Stimulated activated CD8-positive, alpha-beta memory T cell treated with anti-CD3 and anti-CD28 coated beads, Interleukin-7, amount 100 ng/mL, for 24 hours (primary cell): ENCODE measurements at places on chromosomes 5 and 9.
A peak's percentile ranks its signal among the peaks of the same experiment; 100 is the strongest.

- no peak for DNase-seq
Observed at GRCh38 chr5:127863161-127863560, 160.0 kb downstream of the CCDC192 start.

GRCh38 chr9:93642961-93643360 lies 66.6 kb downstream of the PHF2 start:
- no peak for DNase-seq

DNA sequence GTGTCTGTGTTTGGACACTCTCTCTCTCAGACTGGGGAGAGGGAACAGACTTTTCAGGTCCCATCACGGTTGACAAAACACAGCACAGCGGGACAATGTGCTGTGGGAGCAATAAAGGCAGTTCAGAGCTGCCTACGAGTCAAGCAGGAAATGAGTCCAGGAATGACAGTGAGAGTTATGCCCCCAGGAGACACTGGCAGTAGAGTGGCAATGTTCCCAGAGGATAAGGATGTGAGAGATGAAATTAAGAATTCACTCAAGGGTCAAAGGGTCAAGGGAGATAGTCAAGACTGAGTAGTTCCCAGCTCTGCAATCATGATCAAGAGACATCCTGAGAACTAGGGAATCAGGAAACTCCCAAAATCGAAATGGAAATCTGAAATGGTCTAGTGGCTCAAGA lies 156.1 kb downstream of the LURAP1L start:
- DNase-seq, result no peak

DNA sequence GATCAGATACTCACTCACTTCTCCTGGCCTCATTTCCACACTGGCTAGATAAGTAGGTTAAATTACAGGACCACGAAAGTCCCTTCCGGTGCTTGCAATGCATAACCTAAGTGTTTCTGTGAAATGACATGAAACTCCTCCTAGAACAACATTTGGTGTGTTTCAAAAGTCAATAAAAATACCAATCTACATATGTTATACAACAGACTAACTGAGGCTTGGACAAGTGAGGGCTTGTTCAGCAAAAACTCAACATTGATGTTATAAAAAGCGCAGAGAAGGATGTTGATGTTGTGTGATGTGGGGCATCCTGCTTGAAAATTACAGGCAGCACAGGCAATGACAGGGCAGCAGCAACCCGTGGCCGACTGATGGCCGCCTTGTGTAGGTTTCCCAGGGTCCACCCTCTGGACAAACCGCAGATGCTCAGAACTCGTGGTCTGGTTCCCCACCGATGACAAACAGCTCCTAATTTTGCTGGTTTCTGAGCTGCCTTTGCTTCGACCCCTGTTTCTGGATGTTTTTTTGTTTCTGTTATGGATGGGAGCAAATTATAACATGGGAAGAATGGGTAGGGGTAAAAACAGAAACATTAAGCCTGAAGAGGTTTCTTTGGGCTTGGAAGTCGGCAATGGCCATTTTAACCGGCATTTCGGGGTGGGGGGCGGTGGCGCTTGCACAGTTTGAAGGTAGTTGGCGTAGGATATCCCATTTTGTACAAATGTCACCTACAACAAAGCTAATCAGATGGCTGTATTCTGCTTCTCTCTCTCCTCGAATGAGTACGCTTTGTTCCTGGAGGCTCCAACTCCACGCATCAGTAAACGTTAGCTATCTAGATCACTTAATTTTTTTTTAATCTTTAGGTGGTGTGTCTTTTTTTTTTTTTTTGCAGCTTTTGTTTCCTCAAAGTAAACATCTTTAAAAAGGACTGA lies 116.1 kb downstream of the PDZD2 start:
- no peak for DNase-seq

- no peak for DNase-seq
Observed at GRCh38 chr9:127540664-127541041, 71.4 kb upstream of the STXBP1 start.

- DNase-seq, result no peak
Observed at GRCh38 chr9:127983847-127984289, 3.1 kb upstream of the EEIG1 start.

DNA sequence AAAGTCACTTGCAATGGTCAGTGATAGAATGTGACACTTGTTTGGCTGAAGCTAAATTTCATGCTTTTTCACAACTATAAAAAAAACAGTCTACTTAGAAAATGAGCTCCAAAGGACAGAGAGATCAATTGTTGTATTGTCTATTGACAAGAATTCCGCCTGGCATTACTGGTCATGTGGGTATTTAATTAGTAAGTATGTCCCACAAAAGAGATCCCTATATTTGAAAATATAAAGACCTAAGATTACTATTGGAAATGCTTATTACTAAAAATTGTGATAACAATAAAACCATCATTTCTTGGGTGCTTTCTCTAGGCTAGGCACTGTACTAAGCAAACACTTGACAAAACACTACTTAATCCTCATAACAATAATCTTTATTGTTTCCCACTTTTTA lies 745.2 kb upstream of the C9orf72 start:
- no peak for DNase-seq

- DNase-seq, result no peak
Observed at GRCh38 chr5:1510631-1511030, 13.1 kb downstream of the LPCAT1 start.

DNA sequence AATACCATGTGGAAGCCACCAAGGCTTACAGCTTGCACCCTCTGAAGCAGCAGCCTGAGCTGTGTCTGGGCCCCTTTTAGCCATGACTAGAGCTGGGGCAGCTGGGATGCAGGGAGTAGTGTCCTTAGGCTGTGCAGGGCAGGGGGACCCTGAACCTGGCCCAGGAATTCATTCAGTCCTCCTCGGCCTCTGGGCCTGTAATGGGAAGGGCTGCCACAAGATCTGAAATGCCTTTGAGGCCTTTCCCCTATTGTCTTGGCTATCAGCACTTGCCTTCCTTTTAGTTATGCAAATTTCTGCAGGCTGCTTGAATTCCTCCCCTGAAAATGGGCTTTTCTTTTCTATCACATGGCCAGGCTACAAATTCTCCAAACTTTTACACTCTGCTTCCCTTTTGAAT lies 9.0 kb downstream of the GPR150 start:
- DNase-seq, result no peak

- no peak for DNase-seq
Observed at GRCh38 chr9:4211806-4212205, 88.1 kb downstream of the GLIS3 start.

- no peak for DNase-seq
Observed at GRCh38 chr5:82336959-82337351, 58.8 kb upstream of the RPS23 start.

GRCh38 chr9:70392189-70392588 lies 22.3 kb downstream of the KLF9 start:
- no peak for DNase-seq

GRCh38 chr5:76716456-76717157 lies 681 bp downstream of the F2R start:
- no peak for DNase-seq

- peak; percentile 5 for DNase-seq
Observed at GRCh38 chr5:66828548-66829357, 232.6 kb downstream of the MAST4 start.

GRCh38 chr9:37364751-37365360 lies 57.6 kb upstream of the GRHPR start:
- no peak for DNase-seq

- no peak for DNase-seq
Observed at GRCh38 chr5:176646049-176646706, 1.1 kb upstream of the TSPAN17 start.

DNA sequence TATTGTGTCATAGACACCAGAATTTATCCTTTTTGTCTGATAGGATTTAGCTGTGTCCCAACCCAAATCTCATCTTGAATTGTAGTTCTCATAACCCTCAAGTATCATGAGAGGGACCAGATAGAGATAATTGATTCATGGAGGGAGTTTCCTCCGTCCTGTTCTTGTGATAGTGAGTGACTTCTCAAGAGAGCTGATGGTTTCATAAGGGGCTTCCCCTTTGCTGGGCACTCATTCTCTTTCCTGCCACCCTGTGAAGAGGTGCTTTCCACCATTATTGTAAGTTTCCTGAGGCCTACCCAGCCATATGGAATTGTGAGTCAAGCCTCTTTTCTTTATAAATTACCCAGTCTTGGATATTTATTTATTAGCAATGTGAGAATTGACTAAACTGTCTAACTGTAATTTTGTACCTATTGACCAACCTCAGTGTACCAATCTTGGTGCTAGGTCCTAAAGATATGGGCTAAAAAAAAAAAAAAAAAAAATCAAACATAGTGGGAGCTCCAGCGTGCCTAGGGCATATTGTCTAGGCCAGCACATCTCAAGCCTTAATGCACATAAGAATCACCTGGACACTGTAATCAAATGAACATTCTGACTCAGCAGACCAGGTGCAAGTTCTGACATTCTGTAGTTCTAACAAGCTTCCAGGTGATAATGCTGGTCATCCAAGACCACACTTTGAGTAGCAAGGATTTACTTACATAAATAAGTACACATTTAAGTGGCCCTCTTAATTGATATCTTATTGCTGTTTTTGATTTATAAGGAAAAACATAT lies 30.5 kb downstream of the ST8SIA4 start:
- no peak for DNase-seq

GRCh38 chr5:74167206-74167929 lies 473.2 kb downstream of the ENC1 start:
- DNase-seq, result no peak

DNA sequence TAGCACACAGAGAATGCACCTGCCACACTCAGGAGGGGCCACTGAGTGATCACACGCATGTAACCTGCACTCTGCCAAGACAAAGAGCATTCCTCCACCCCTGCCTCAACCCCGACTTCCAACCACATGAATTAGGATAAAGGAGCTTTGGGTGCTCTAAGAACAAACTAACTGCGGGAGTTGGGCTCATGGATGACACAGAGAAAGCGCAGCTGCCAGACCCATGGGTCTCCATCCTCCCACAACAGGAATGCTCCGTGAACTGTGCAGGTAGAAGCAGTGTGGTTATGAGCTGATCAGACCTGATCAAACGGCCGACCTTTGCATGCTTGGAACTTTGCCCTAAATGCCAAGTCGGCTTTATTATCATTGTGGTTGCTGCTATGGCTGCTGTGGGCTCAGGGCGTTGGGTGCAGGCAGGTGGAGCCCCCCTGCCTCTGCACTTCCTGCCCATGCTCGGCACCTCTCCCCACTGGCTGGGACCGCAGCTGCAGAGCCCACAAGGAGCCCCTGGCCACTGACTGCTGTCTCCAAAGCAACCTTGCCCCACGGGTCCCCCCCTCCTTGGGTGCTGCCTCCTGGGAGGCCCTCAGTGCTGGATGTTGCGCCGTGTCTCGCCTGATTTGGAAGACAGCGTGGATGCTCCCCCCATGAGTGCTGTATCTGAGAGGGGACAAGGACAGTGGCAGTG lies 2.6 kb upstream of the SLC6A3 start:
- DNase-seq, result no peak

DNA sequence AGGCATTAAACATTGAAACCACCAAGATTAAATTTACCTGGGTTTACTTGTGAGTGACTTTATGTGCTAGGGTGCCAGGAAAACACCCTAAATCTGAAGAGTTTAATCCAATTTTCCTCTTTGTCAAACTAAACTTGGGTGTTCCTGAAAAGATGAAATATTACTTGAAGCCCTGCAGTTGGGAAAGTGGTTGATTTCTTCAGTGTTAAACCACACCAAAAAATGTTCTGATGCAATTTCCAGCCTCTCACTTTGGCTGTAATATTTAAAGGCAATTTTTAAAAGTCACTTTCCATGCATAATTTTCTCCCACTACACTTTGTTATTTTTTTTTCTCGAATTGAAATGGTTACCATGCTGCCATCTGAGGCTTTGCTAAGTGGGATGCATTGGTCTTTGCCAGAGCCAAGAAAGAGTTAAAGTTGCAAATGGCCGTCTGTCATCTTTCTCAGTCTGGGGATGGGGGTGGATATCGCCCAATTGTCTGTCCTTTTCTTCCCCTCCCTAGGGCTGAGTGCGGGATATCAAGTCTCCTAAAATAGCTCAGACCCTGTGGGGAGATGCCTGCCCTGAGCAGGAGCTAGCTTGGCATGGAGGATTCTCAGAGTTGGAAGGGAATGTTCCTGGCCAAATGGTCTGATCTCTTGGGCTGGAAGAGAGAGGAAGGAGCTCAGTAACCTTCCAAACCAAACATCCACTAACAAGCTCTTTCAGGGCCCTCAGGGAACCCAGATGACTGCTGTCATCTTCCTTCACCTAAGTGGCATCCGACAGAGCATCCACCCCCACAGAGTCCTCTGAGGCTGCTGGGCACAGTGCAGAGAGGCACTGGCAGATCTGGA lies 13.6 kb upstream of the SHB start:
- no peak for DNase-seq

GRCh38 chr9:82148901-82149461 lies 160.4 kb downstream of the SPATA31D1 start:
- DNase-seq, result no peak

- peak; percentile 19 for DNase-seq
Observed at GRCh38 chr5:128084228-128085167, 932 bp downstream of the SLC12A2 start.

- no peak for DNase-seq
Observed at GRCh38 chr5:34571677-34572041, 84.5 kb upstream of the RAI14 start.

DNA sequence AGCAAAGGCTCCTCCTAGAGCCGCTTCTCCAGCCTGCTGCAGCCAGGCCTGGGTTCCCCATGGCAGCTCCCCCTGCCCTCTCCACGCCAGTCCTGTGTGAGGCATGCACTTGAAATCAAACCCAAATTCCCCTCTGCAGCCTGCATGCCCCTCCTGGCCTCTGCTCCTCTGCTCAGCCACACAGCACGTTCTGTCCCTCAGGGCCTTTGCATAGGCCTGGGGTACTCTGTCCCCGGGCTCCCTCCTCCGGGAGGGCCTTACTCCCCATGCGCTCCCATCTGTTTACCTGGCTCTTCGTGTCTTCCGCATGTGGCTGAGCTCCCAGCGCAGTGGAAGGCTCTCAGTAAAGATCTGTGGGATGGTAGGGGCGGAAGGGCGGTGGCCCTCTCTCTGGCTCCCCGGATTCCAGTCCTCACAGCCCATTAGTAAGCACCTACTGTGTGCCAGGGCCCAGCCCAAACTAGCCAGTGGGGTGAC lies 203.5 kb upstream of the IER5L start:
- no peak for DNase-seq
